Mucosa of descending colon (tissue), 3 donors: ENCODE measurements at places on chromosomes 3 and 15.
A peak's percentile ranks its signal among the peaks of the same experiment; 100 is the strongest.

DNA sequence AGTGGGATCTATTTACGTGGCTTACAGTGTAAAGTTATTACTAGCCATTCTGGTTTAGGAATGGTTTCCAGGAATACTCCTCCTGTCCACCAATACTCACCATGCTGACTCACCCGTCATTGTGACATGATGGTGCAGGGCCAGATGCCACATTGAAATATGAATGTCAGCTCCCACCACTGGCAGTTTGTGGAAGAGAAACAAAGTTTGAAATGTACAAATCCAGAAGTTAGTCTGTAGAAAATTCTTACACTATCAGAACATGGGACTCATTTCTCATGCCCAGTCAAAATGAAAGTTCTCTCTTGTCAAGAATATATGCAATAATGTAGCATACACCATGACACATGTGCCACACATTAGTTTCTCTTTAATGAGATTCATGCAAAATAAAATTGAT lies 14.4 kb upstream of the TSPAN3 start:
- DNase-seq: no peak

GRCh38 chr15:54197995-54198394 lies 219.8 kb downstream of the UNC13C start:
- no peak for DNase-seq

GRCh38 chr3:52085681-52086282 lies 29.4 kb upstream of the DUSP7 start:
- no peak for DNase-seq

GRCh38 chr3:195566797-195567196 lies 16.9 kb downstream of the APOD start:
- DNase-seq: no peak

GRCh38 chr3:186209810-186210752 lies 101.2 kb upstream of the ETV5 start:
- DNase-seq: peak; percentile 34

- no peak for DNase-seq
These were observed 97.2 kb upstream of the TJP1 start for GRCh38 chr15:29919380-29919881.

- DNase-seq: peak; percentile 83
These were observed 167.0 kb upstream of the UBE2E2 start for GRCh38 chr3:23035927-23036640.

DNA sequence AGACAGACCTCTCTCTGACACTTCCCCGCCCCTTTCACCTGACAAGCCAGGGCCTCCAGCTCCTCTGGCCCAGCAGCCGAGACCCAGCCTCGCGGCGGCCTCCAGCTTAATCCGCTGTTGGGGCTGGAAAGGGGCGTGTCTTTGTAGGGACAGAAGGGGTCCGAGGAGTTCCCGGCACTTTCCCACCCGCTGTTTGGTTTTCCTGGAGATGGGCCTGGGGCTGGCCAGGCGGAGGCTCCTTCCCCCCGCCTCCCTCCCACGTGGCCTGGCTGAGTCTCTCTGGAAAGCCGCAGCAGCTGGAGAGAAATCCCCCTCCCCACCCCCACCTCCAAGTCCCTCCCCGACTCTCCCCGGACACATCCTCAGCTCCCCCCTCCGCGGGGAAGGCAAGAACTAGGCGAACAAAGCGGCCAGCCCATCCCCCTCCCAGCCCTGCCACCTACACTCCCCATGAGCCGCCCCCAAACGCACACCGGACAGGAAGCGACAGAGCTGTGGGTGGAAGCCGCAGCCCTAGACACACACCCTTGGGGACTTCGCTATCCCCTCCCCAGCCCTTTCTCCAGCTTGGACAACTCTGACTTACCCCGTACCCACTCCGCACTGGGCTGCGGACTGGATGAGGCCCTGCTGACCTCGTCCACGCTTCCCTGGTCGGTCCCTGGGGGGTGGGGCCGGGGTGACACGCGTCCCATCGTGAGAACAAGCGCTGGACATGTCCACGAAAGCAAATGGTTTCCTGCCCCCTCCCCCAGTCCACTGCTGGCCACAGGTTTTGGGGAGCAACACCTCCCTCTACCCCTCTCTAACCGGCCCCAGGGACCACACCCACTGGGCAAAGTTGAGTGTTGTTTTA lies 1.2 kb downstream of the IGDCC4 start:
- peak; percentile 63 for DNase-seq

DNA sequence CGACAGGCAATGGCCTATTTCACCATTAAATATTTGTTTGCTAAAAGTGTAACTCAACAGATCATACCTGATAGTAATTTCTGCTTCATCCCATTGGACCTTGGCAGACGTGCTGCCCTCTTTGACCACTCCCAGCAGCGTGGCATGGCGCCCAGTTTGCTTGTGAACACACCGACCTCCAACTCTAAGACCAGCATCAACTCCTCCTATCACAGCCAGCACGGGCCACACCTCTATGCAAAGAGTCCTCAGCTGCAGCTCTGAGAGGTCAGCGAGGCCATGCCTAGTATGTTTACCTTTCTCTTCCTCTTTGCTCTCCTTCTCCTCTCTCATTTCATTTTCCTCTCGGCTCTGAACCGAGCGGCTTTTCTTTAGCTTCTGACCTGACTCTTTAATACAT lies 80.6 kb downstream of the FBXL22 start:
- DNase-seq: peak; percentile 98

GRCh38 chr15:68650901-68651709 lies 72.3 kb downstream of the CORO2B start:
- DNase-seq: peak; percentile 78
